ENCODE measurements at places on chromosomes 3 and 15.

GRCh38 chr15:31328428-31328968 lies 1.9 kb downstream of the KLF13 start:
- no peak for DNase-seq

- no peak for DNase-seq
Measured at GRCh38 chr15:68447209-68447608, 15.2 kb upstream of the ITGA11 start.

- DNase-seq = no peak
Measured at GRCh38 chr3:156160647-156161046, 40.3 kb downstream of the KCNAB1 start.

DNA sequence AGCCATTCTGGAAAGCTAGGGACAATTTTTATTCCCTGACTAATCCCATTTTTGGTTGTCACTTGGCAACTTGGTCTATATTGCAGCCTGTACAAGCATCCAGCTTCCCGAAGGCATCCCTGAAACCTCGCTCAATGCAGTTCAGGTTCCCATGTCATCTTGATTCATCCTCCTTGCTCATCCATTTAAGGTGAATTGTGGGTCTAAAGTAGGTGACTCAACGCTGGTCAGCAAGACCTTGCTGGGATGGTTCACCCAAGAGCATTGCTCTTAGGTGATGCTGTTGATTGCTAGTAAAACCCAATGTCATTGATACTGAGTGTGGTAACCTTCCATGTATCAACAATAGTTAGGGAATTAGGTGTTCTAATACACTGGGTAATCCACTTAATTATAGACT lies 13.1 kb upstream of the RAB8B start:
- no peak for DNase-seq
